ENCODE measurements at places on chromosomes 13 and 19.

GRCh38 chr13:37905736-37906135 is 36.2 kb upstream of the TRPC4 start:
- no peak for DNase-seq

DNA sequence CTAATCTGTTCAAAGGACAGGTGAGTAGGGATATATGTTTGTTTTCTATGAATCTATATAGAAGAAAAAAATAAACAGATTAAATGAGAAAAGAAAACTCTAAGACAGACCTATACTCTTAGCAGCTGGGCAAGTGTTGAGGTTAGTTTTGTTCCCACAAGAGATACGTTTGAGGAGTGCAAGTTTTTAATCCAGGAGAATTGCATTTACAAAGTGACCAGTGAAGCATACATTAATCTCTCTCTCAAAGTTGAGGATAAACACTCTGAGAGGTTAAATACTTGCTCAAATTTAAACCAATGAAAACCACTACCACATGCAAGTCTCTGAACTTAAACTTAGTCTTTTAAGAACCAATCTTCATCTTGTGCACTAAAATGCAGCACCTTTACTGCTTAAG is 930.5 kb upstream of the MIR17HG start:
- DNase-seq = no peak

- no peak for DNase-seq
Measured at GRCh38 chr13:114244637-114245036, 9.9 kb downstream of the CDC16 start.

DNA sequence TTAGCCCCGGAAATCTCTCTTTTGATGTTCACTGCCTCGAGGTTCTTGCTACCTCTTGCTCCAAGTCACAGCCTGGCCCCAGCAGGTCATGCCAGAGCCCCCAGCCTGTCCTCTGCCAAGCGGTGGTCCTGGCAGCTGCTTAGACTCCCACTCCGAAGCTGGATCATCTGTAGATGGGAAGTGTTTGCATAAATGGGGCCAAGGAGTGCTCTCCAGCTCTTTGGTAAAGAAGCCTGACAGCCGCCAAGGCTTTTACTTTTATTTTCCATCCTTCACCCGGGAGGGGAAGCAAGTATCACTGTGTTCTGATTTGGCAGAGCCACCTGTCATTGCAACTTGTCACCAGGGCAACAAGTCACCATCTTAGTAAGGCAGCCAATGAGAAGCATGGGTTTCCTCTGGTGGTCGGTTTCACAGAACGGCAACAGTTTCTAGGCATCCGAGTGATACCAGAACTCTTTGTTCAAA is 10.6 kb upstream of the RETN start:
- DNase-seq = no peak
